ENCODE measurements at places on chromosomes 11 and 22.

DNA sequence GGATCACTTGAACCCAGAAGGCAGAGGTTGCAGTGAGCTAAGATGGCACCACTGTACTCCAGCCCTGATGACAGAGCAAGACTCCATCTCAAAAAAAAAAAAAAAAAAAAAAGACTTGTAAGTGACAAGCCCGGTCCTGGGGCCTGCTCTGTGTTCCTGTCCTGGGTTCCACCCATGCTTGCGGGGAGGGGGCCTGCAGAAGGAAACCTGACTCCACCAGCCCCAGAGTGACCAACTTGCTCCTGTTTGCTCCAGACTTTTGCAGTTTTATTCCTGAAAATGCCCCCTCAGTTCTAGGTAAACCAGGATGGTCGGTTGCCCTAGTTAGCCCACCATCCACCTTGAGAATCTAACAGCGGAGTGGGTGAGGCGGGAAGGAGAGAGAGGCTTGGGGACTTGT, 10.1 kb upstream of the LRP5 start:
- no peak overlapping the region for H3K4me3 ChIP-seq
- no peaks in the 10 kb centered on the region for H3K27me3 ChIP-seq
- peaks cover 14% of the 10 kb centered on the region for H3K4me1 ChIP-seq
- peak overlapping the region; percentile 81 for H3K27ac ChIP-seq

- H3K4me1 ChIP-seq: peaks cover 14% of the 10 kb centered on the region
- peak overlapping the region; percentile 5 for H3K27ac ChIP-seq
- no peak for DNase-seq
- H3K36me3 ChIP-seq: no peaks in the 10 kb centered on the region
These were observed 383.8 kb upstream of the NARS2 start for GRCh38 chr11:78958444-78958843.

DNA sequence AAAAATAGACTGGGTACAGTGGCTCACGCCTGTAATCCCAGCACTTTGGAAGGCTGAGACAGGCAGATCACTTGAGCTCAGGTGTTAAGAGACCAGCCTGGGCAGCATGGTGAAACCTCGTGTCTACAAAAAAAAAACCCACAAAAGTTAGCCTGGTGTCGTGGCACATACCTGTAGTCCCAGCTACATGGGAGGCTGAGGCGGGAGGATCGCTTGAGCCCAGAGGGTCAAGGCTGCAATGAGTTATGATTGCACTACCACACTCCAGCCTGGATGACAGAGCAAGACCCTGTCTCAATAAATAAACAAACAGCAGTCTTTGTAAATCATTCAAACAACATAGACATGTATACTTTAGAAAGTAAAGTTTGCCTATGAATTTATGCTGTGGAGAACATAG, 2.5 kb downstream of the MOV10L1 start:
- no peak overlapping the region for H3K27ac ChIP-seq
- peaks cover 3% of the 10 kb centered on the region for H3K4me1 ChIP-seq
- no peak for DNase-seq
- H3K27me3 ChIP-seq: no peaks in the 10 kb centered on the region
- H3K36me3 ChIP-seq: no peaks in the 10 kb centered on the region
- H3K4me3 ChIP-seq: no peak overlapping the region

DNA sequence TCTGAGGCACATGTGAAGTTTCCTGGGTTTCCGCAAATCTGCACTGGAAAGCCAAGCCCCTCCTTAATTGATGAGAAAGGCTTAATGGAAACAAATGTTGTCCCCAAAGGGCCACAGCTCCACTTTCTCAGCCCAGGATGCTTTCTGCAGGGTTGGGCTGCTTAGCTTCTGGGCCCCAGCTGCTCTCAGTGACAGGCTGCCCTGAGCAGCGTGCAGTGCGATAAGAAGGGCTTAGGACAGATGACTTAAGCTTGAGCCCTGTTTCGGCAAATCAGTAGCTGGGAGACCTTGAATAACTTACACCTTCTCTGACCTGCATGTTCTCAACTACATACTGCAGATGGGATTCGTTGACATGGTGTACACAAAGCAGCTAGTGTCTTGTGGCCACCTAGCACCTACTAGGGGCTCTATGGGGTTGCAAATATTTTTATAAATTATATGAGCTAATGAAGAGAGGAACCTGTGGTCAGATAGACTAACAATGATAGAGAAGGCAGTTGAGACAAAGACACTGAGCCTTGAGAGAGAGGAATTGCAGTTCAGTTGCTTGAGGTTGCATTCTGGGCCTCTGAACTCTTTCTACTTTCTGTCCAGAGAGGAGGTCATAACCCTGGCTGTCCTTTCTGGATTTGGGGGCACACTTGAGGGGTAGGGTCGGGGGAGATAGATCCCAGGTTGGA, 11.5 kb downstream of the STX3 start:
- H3K27ac ChIP-seq: peak overlapping the region; percentile 86
- no peaks in the 10 kb centered on the region for H3K36me3 ChIP-seq
- H3K4me3 ChIP-seq: no peak overlapping the region
- H3K4me1 ChIP-seq: peaks cover 36% of the 10 kb centered on the region
- no peaks in the 10 kb centered on the region for H3K27me3 ChIP-seq

GRCh38 chr11:61489833-61490721, 18.5 kb upstream of the LRRC10B start:
- H3K27ac ChIP-seq: peak overlapping the region; percentile 26
- no peaks in the 10 kb centered on the region for H3K36me3 ChIP-seq
- peaks cover 24% of the 10 kb centered on the region for H3K4me1 ChIP-seq
- DNase-seq: peak; percentile 73
- no peak overlapping the region for H3K4me3 ChIP-seq

DNA sequence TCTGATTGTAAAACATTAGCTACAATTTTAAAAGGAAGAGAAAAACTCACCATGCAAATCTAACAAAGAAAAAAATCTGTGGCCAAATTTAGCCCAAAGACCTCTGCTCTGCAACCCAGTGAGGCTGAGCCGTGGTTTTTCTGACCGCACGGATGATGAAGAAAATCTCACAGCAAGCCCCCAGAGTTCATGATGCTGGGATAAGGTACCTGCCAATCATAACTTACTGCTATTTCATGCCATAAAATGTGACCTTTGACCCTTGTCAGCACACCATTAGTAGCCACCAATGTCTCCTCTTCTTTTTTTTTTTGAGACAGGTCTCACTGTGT, 11.1 kb downstream of the CERK start:
- no peak for DNase-seq
- H3K27ac ChIP-seq: peak overlapping the region; percentile 66
- peaks cover 42% of the 10 kb centered on the region for H3K4me1 ChIP-seq
- no peaks in the 10 kb centered on the region for H3K36me3 ChIP-seq
- no peaks in the 10 kb centered on the region for H3K27me3 ChIP-seq
- no peak overlapping the region for H3K4me3 ChIP-seq

DNA sequence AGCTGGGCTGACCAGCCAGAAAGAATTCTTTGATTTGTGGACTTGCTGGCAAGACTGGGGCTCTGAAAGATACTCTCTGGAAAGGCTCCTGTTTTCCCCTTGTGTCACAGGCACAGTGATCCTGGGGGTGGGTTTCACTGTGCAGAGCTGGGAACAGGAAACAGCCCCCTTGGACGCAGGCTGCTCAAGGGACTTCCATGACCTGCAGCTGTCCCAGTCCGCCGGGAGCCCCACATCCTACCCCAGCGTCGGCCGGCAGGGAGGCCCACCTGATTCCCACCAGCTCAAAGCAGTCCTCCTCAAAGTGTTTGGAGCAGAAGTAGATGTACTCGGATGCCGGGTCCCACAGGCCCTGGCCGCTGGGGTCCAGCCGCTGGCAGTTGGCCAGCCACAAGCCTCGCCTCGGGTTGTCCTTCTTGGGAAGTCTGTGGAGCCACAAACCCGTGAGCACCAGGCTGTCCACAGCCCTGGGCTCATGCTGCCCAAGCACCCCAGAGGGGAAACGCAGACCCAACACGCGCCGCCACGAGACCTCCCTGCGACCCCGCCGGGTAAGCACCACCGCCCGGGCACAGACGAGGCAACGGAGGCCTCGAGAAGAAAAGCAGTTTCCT, 824 bp downstream of the THAP7 start:
- H3K4me3 ChIP-seq: peak overlapping the region; percentile 59
- H3K27me3 ChIP-seq: no peaks in the 10 kb centered on the region
- peak overlapping the region; percentile 99 for H3K27ac ChIP-seq

DNA sequence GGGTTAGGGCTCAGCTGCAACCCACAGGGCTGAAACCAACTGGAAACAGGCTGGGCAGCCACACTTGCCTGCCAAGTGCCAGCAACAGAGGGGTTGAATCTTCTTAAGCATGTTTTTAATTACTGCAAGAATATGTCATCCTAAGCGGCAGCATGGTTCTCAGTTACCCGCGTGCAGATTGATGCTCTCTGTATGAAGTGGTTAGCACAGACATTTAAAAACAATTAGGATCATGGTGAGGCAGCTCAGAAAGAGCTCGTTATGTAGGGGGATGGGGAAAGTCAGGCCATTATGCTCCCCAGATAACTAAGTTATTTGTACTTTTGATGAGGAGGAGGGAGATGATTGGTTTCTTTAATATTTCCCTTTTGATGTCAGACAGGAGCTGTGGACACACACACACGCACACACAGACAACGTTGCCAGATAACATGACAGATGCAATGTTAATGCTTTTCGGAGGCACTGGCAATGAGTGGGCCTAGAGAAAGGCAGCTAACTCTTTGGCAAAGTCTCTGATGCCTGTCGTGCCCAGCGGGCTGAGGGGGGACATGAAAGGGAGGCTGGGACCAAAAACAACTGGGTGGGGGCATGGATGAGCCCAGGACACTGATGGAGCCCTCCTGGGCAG, 389.7 kb downstream of the NXPE2 start:
- no peaks in the 10 kb centered on the region for H3K36me3 ChIP-seq
- no peak overlapping the region for H3K27ac ChIP-seq
- H3K4me3 ChIP-seq: no peak overlapping the region

- H3K4me3 ChIP-seq: no peak overlapping the region
- no peak overlapping the region for H3K27ac ChIP-seq
- no peak for DNase-seq
- H3K27me3 ChIP-seq: no peaks in the 10 kb centered on the region
- H3K36me3 ChIP-seq: no peaks in the 10 kb centered on the region
These were observed 6.7 kb downstream of the YDJC start for GRCh38 chr22:21622919-21623647.

- no peaks in the 10 kb centered on the region for H3K27me3 ChIP-seq
- DNase-seq: no peak
- H3K4me3 ChIP-seq: no peak overlapping the region
- no peaks in the 10 kb centered on the region for H3K36me3 ChIP-seq
- H3K4me1 ChIP-seq: no peaks in the 10 kb centered on the region
- H3K27ac ChIP-seq: no peak overlapping the region
These were observed 118.5 kb downstream of the PHF21B start for GRCh38 chr22:44891293-44891747.

GRCh38 chr11:95641495-95641894, 148.1 kb downstream of the FAM76B start:
- no peaks in the 10 kb centered on the region for H3K36me3 ChIP-seq
- no peak overlapping the region for H3K27ac ChIP-seq
- H3K4me1 ChIP-seq: peaks cover 6% of the 10 kb centered on the region
- no peaks in the 10 kb centered on the region for H3K27me3 ChIP-seq

DNA sequence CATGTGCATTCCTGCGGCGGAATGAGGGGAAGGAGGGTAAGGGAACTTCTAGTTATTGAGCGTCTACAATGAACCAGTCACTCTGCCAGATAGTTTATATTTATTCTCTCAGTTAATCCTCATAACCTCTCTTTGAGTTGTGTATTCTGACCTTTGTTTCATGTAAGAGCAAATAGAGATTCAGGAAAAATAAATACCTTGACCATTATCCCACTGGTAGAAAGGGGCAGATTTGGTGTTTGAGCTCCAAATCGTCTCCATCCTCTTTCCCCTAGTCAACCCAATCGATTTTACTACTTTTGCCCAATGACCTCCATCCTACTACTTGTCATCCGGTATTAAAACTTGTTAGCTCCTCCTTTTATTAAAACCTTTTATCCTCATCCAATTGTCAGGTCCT, 157.1 kb upstream of the SESN3 start:
- DNase-seq: no peak
- H3K36me3 ChIP-seq: no peaks in the 10 kb centered on the region
- H3K4me1 ChIP-seq: peaks cover 3% of the 10 kb centered on the region
- H3K27ac ChIP-seq: peak overlapping the region; percentile 24

DNA sequence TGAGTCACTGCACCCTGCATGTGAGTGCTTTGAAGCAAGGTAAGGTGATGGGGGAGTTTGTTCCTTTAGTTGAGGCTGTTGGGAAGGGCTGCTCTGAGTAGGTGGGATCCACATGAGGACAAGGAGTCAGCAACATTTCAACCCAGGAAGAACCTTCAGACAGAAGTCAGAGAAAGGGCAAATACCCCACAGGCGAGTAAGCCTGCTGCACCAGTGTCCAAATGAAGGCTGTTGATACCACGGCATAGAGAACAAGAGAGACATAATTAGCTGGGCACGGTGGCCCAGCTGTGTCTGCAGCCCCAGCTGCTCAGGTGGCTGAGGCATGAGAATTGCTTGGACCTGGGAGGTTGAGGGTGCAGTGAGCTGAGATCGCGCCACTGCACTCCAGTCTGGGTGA, 54.3 kb upstream of the CLMP start:
- H3K4me3 ChIP-seq: no peak overlapping the region
- H3K36me3 ChIP-seq: no peaks in the 10 kb centered on the region
- no peak overlapping the region for H3K27ac ChIP-seq
- no peak for DNase-seq
- no peaks in the 10 kb centered on the region for H3K4me1 ChIP-seq
